Neuronal stem cell (in vitro differentiated cells): ENCODE measurements at places on chromosomes 4 and X.

DNA sequence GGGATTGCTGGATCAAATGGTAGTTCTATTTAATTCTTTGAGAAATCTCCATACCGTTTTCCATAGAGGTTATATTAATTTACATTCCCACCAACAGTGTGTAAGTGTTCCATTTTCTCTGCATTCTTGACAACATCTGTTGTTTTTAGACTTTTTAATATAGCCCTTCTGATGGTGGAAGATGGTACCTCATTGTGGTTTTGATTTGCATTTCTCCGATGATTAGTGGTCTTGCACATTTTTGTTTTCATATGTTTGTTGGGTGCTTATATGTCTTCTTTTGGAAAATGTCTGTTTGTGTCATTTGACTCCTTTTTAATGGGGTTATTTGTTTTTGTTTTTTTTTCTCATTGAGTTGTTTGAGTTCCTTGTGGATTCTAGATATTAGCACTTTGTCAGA is 75.3 kb upstream of the PUDP start:
- DNase-seq = no peak

- no peak for DNase-seq
These were observed 26.0 kb downstream of the CAPN6 start for GRCh38 chrX:111244235-111244750.

- no peak for DNase-seq
These were observed 84.8 kb upstream of the PAQR3 start for GRCh38 chr4:79023799-79024770.

DNA sequence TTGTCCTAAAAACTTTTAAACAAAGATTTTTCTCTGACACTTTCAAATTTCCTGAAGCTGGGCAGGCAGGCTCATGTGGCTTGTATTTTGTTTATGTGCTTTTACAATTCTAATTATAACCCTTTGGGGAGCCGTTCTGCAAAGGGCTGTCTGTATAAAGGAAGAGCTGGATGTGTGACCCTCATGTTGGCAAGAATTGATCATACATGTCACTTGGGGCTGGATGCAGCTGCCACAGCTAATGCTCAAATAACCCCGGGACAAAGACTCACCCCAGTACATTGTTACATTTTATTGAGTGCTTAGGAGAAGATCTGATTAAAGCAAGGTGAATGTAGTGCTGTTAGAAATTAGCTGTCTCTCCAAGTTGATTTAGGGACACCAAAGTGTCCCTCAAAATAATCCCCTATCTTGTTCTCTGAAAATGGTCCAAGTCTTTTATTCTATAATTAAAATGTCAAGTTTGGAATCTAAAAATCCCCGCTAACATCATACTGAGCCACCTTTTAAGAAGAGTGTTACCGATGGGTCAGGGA is 13.0 kb upstream of the DAPP1 start:
- no peak for DNase-seq

- no peak for DNase-seq
These were observed 321.4 kb downstream of the EVC2 start for GRCh38 chr4:5386921-5387320.

DNA sequence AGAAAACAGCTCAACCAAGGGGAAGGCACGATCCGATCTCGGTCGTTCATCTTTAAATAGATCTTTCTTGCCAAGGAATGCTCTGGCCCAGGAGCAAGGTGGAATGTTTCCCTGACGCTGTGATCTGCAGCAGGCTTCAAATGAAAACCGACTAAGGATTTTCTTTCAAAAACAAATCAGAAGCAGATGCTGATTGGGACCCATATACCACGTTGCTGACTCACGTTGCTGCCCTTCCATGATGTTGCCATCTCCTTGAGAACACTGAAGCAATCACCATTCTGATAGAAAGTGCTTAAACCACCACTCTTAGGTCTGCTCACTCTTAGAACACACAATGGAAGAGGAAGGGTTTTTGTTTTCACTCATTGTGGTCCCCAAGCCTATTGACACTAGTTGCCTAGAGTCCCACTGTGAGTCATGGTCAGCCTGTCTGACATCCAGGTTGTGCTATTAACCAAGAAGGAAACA is 26.1 kb downstream of the LAMTOR3 start:
- DNase-seq = no peak

- DNase-seq = no peak
These were observed 108.7 kb downstream of the DHRSX start for GRCh38 chrX:2391869-2392606.

- DNase-seq = no peak
These were observed 17.1 kb upstream of the SLC7A11 start for GRCh38 chr4:138259271-138259670.

- no peak for DNase-seq
These were observed 187.0 kb downstream of the AASDH start for GRCh38 chr4:56200275-56200674.

GRCh38 chr4:83389037-83389720 is 54.5 kb upstream of the HPSE start:
- no peak for DNase-seq

DNA sequence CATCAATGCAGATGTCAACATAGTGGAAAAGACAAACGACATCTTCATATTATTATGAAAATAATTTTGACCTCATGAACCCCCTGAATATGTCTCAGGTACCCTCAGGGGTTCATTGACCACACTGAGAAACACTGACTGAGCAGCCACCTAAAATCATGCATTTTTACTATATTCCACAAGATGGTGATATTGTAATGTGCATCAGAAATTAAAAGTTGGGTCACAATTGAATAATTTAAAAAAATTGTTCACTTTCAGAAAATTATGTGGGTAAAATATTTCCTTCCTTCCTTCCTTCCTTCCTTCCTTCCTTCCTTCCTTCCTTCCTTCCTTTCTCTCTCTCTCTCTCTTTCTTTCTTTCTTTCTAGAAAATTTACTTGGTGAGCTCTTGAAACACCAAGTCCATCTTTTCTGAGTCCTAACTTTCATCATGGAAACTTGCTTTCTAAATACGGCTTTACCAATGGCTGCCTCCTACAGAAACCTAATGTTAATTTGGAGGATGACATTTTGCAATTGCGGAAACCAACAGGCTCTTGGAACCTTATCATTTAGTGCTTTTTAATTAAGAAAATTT is 103.6 kb downstream of the RTL3 start:
- DNase-seq = no peak

DNA sequence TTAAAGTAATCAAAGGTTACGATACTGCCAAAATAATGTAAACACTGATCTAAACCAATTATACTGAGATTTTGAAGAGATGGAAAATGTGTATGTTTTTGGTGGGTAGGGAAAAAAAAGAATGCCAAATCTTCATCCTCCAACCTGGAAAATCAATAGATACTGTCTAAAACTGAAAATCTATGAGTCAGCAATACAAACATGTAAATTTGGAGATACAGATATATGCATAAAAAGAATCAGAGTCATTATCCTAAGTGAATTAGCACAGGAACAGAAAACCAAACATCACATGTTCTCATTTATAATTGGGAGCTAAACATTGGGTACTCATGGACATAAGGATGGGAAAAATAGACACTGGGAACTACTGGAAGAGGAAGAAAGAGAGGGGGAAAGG is 197.4 kb upstream of the TRPC5 start:
- no peak for DNase-seq

DNA sequence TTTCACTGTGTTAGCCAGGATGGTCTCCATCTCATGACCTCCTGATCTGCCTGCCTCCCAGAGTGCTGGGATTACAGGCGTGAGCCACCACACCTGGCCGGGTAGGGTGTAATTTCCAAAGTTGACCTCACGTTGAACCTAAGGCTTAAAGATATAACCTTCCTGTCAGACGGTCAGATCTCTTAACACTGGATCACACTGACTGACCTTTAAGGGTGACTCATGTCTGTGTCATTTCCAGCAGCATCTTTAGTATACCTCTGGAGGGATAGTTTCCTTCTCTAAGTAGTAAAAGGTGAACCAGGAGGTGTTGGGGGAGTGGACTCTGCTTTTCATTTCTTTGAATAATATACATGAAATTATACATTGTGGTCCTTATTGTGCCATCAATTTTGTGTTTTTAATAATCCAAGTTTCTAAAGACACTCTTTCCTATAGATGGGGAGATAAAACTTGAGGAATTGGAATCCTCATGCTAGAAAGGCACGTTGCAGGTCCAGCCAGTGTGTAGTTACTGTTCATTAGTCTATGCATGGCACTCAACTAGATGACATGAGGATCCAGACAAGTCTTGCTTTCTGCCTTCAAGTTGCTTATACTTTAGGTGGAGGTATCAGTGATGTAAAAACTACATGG is 45.7 kb downstream of the ARHGAP10 start:
- no peak for DNase-seq

DNA sequence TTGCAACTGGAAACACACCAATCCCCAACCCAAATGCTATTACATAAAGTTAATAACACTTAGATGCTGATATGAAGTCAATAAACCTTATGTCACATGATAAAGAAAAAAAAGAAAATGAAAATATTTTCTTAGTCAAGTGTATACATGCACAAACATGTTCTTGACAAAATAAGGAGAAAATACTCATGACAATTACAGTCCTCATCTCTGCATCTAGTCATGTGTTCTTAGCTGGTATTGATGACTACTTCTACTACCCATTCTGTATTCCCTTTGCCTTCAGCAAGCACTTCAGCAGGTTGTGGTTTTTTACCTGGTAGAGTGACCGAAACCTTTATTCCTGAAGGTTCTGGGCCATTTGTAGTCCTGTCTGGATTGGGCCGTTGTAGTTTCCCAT is 24.9 kb downstream of the CXCL8 start:
- no peak for DNase-seq

DNA sequence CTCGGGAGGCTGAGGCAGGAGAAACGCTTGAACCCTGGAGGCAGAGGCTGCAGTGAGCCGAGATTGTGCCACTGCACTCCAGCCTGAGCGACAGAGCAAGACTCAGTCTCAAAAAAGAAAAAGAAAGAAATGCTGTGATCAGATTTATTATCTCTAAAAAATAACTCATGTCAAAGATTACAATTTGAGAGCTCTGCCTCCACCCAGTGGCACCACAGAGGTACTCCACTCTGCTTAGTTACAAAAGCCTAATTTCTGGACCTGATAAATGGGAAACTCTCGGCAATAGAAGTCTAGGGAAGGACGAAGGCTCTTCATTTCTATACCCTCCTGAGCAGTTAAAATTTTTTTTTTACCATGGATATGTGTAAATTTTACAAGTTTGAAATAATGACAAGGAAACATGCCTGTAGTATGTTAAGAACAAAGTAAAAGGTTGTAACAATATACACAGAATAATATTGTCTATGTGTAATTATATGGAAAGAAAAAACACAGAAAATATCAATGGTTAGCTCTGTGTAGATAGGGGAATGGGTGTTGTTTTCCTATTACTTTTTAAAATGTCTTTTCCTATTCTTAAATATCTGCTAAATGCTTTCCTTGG is 149.8 kb downstream of the STIM2 start:
- peak; percentile 15 for DNase-seq

DNA sequence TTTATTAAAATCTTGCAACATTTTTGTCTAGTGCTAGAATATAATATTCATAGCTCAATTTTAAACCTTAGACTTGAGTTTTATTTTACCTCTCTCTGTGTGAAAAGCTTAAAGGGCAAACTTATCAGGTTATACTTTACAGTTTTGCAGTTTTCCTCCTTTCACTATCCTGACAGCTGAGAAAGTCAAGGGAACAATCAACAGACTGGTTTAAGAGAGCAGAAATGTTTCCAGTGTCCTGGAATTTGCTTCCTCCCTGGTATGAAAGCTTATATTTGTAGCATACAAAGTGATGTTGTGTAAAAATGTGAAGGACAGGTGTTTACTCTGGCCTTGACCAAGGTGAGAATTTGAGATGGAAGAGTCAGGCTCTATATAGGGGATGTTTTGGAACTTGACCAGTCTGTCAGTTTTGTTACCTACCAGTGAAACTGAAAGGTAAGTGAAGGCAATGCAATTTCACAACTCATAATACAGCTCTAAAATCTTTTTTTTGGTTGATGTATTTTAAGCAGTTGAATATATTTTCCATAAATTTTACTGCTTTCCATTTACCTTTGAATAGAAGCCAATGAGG is 64.6 kb downstream of the FHIP1A start:
- DNase-seq = no peak

DNA sequence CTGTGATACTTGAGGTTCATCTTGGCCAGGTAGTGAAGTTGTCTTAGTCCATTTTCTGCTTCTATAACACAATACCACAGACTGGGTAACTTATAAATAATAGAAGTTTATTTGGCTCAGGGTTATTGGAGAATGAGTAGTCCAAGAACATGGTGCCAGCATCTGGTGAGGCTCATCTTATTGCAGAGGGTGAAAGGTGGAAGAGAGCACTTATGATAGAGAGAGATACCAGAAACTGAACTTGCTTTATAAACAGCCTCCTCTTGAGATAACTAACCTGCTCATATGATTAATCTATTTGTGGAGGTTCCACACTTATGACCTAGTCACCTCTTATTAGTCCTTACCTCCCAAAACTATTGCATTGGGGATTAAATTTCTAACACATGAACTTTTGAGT is 1.6 kb downstream of the C4orf51 start:
- no peak for DNase-seq

- no peak for DNase-seq
These were observed 136.6 kb downstream of the STAG2 start for GRCh38 chrX:124098089-124098488.

GRCh38 chr4:9963328-9963727 is 58.0 kb downstream of the SLC2A9 start:
- no peak for DNase-seq

DNA sequence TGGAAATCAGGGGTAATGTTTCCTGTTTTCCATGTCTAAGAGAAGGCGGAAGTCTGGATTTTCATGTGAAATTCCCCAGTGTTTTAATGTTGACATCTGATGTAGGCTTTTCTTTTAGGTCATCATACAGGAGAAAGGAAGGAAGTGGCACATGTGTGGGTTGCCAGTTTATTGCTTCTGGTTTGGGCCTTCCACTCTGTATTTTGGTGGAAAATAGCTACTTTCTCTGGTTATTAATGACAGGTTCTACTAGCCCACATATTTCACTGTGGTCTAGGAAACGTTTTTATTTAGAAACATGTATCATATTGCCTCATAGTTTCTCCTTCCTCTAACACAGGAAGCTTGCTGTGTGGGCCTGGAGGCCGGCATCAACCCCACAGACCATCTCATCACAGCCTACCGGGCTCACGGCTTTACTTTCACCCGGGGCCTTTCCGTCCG is 7.2 kb downstream of the PDHA1 start:
- DNase-seq = no peak

DNA sequence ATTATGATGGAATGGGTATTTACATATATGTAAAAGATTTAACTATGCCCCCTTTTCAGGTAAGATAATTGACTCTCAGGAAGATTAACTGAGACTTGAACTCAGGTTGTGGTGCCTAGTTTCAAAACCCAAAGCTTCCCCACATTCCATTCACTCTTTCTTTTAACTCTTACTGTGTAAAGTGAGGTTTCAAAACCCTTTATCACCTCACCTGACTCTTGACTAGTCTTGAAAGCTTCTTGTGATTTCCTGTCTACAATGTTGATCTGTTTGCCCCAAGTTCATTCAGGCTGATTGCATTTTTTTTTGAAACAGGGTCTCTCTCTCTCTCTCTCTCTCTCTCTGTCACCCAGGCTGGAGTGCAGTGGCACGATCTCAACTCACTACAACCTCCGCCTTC is 40.5 kb upstream of the RAPGEF2 start:
- DNase-seq = no peak
